Germinal center (tissue), 1 donor: ENCODE measurements at places on chromosomes 11 and 22.

GRCh38 chr11:2732940-2733628, 33.3 kb upstream of the KCNQ1OT1 start:
- no peak for DNase-seq

DNA sequence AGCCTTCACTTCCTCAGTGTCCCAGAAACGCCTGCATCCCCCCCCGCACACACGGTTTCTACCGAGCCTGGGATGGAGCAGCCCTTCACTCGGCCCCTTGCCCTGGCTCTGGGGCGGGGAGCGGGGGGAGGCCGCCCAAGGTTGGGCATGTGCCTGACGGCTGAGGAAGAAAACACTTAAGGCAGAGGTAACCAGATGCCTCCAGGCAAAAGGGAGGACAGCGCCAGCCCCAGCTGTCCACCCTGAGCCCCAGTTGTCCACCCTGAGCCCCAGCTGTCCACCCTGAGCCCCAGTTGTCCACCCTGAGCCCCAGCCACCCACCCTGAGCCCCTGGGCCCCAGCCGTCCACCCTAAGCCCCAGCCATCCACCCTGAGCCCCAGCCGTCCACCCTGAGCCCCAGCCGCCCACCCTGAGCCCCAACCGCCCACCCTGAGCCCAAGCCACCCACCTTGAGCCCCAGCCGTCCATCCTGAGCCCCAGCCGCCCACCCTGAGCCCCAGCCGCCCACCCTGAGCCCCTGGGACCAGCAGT, 3.8 kb upstream of the TTLL8 start:
- no peak for DNase-seq

DNA sequence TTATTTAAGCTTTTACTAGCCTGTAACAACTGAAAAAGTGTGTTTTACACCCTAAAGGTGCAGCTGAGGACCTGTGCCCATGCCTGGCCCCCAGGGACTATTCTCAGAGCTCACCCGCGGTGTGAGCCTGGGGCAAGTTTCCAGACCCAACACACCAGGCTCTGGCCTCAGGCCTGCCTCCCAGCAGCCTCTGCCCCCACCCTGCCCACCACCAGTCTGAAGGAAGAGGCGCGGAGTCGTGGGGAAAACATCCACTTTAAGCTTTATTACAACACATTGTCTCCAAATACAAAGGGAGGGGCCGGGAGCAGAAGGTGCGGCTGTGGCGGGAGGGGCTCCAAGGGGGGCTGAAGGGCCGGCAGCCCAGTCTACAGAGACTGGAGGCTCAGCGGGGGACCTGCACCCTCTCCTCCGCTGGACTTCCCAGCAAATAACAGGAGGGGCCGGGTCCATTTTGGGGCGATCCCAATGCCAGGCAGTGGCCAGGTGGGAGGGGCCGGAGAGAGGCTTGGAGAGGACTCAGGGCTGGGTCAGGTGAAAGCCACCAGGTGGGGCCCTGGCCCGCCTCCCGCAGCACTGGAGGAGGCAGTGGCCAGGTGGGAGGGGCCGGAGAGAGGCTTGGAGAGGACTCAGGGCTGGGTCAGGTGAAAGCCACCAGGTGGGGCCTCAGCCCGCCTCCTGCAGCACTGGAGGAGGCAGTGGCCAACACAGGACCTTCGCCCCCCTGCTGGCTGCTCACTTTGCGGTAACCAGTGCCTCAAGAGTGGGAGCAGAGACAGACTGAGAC, 18.1 kb downstream of the DUSP8 start:
- no peak for DNase-seq

- no peak for DNase-seq
Measured at GRCh38 chr22:30421695-30422480, 3.7 kb upstream of the MTFP1 start.

- DNase-seq: no peak
Measured at GRCh38 chr22:49362211-49362839, 465.3 kb downstream of the BRD1 start.
